ENCODE measurements at places on chromosomes 16 and 17.
A peak's percentile ranks its signal among the peaks of the same experiment; 100 is the strongest.

GRCh38 chr16:50228364-50228868, 37.9 kb upstream of the ADCY7 start:
- DNase-seq = no peak

- no peak for DNase-seq
Observed at GRCh38 chr16:9177861-9178260, 86.4 kb downstream of the HAPSTR1 start.

- DNase-seq = no peak
Observed at GRCh38 chr16:73329358-73330286, 281.7 kb upstream of the ZFHX3 start.

- DNase-seq = no peak
Observed at GRCh38 chr17:74053712-74054078, 149.8 kb upstream of the RPL38 start.

GRCh38 chr17:83150369-83151055, 71.1 kb downstream of the METRNL start:
- no peak for DNase-seq

DNA sequence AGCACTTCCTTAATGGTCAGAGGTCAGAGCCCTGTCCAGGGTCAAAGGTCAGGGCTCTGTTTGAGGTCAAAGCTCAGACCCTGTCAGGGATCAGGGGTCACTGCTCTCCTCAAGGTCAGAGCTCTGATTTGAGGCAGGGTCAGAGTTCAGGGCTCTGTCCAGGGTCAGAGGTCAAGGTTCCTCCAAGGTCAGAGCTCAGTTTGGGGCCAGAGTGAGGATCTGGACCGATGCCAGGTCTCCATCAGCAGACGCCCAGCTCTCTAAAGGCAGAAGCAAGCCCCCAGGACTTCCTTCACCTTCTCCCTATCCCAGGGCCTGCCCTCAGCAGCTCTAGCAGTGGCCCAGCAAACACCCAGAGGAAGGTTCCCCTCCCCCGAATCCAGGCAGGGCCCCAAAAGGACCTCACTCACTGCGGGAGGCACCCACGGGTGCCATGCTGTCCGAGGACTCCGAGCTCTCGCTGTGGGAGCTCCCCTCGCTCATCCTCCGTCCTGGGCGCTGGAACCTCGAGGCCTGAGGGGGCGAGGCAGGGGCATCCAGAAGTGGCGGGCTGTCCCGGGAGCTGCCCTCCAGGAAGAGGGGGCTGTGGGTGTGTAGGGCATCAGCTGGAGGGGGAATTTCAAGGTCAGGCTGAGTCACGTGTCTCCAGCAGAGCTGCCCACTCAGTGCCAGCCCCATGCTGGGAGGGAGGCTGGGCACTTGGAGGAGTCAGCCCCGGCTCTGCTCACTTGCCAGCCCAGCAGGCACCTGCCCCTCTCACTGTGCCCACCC, 26.7 kb downstream of the PIMREG start:
- no peak for DNase-seq

DNA sequence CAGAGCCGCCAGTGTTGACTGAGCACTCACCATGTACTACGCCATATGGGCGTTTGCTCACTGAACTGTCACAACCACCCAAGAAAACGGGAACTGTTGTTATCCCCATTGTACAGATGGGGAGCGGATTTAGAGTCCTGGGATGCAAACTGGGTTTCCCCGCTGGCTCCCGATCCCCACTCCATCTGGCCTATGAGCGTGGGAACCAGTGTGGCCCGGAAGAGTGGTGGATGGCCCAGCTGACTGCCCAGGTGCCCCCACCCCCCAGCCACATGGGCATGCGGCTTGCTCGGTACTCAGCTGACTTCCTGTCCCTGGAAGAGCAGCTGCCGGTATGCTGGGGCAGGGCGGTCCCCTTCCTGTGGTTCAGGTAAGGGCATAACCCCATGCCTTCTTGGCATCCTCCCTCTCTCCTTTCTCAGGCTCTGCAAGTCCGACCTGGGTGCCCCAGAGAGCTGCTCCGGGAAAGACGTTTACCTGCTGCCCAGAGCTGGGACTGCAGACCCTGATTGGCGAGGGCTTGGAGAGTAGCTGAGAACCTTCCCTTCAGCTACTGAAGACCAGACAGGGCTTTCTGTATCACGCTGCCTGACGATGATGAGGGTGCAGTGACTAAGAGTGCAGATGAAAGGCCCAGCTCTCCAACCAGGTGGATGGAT, 16.2 kb downstream of the SOCS3 start:
- no peak for DNase-seq

DNA sequence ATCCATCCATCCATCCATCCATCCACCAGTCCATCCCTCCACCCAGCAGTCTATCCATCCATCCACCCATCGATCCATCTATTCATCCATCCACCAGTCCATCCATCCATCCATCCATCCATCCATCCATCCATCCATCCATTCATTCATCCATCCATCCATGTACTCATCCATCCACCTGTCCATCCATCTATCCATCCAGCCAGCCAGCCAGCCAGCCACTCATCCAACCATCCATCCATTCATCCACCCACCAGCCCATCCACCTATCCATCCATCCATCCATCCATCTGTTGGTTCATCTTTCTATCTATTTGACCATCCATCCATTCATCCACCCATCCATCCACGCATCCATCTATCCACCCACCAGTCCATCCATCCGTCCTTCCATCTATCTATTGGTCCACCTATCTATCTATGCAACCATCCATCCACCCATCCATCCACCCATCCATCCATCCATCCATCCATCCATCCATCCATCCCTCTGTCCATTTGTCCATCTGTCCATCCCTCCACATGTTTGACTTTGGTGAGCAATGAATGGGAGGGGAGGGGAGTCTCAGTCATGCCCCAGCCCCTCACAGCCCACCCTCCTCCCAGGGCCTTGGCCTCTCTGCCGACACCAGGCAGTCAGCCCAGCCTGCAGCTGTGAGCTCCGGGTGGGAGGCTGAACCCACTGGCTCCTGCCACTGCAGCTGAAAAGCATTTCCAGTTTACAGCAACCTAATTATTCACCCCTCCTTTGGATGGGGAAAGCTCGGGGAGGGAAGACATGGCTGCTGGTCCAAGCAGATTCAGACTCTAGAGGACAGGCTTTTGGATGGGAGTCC, 38.1 kb upstream of the SSTR5 start:
- DNase-seq = no peak

- no peak for DNase-seq
Observed at GRCh38 chr16:29963021-29963743, 1.3 kb downstream of the TMEM219 start.

DNA sequence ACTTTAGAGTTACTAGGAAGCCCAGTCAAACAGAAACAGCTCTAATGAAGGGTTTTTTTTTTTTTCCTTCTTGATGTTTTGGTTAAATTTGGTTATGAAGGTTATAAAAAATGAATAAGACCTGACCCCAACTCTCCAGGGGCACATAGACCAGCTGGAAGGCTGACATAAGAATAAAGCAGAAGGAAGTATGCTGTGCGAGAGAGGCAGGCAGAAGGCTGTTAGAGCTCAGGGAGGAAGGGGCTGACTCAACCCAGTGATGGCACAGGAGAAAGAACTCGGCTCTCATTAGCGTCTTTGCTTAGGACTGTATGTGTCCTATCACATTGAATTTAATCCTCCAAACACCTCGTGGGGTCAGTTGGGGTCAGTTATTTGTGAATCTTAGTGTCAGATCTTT, 474.6 kb downstream of the PMP22 start:
- DNase-seq = peak; percentile 28

DNA sequence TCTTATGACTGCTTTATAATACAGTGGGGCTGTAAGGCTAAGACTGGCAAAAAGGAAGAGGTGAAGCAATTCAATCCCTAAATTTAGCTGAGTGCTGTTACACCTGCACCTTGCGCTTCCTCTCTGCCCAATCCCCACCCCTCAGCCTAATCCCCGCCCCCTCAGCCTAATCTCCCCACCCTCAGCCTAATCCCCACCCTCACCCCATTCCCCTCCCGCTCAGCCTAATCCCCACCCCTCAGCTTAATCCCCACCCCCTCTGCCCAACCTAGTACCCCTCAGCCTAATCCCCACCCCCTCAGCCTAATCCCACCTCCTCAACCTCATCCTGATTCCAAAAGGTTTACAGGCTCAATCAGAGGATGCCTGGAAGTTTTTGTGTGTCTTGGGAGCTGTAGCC, 155.5 kb downstream of the PMP22 start:
- DNase-seq = no peak
